ENCODE measurements at places on chromosomes 12 and 14.

- no peak for DNase-seq
Measured at GRCh38 chr12:103782399-103782798, 58.6 kb downstream of the NT5DC3 start.

- DNase-seq = no peak
Measured at GRCh38 chr12:10618338-10618987, 5.1 kb upstream of the MAGOHB start.

DNA sequence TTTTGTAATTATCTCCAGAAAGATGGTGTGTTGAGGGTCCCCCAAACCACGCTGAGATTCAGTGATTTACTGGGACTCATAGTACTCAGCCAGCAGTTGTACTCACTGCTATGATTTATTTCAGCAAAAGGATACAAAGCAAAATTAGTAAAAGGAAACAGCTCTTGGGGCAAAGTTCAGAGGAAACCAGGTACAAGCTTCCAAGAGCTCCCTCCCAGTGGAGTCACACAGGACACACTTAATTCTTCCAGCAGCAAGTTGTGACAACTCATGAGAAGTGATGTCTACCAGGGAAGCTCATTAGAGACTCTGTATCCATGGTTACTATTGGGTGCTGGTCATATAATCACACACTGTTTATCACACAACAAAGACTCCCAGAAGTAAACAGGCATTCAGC, 38.7 kb downstream of the TTC8 start:
- DNase-seq = no peak

GRCh38 chr14:96221109-96221650, 16.5 kb downstream of the BDKRB2 start:
- DNase-seq = no peak

DNA sequence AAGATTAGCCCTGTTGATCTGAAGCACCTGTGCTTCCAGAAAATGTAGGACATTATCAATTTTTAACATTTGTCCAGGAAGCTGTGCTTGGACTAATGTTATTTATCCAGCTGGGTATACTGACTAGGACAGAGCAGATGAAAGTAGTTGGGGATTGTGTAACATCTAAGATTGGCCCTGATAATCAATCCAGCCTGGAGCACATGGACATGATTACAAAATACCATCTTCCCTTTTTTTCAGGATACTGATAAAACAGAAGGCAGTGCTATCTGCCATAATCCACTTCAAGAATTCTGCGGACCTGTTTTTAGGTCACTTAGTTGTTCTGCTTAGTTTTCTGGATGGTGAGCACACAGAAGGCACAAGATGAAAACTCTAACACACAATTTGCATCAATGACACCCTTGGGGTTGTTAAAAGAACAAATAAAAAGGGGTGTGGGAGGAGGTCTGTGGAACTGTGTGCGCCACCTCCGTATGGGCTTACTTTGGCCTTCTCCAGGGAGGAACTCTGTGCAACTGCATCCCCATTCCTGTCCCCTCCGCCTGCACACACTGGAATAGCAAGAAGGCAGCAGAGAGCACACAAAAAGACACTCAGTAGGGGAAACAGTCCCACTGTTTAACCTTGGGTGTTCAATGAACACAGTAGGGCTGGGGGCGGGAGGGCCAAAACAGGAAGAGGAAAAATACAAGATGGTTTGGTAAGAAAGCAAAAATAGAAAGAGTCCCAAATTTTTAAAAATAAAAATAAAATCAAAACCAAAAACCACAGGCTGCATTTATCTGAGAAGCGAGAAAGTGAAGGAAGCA, 31.1 kb upstream of the DUSP6 start:
- no peak for DNase-seq

- no peak for DNase-seq
Measured at GRCh38 chr14:26128931-26129671, 468.7 kb downstream of the NOVA1 start.

GRCh38 chr12:52680363-52680762, at the start of gene KRT1:
Gene KRT1 (minus strand): TSS chr12:52680407. CDS start chr12:52680348, 59 bp downstream.
- no peak for DNase-seq

- no peak for DNase-seq
Measured at GRCh38 chr12:42172441-42173210, 28.0 kb upstream of the GXYLT1 start.

GRCh38 chr12:52909331-52909730, 4.5 kb upstream of the KRT8 start:
- DNase-seq = no peak

GRCh38 chr14:89702876-89703200, 251.7 kb downstream of the EFCAB11 start:
- no peak for DNase-seq

DNA sequence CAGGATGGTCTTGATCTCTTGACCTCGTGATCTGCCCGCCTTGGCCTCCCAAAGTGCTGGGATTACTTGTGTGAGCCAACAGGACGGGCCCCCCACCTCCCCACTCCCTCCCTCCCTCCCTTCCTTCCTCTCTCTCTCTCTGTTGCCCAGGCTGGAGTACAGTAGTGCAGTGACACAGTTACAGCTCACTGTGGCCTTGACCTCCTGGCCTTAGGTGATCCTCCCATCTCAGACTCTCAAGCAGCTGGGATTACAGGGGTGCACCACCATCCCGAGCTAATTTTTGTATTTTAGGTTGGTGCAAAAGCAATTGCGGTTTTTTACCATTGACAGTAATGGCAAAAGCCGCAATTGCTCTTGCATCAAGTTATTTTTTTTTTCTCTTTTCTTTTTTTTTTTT, 19.2 kb upstream of the ANAPC5 start:
- no peak for DNase-seq

DNA sequence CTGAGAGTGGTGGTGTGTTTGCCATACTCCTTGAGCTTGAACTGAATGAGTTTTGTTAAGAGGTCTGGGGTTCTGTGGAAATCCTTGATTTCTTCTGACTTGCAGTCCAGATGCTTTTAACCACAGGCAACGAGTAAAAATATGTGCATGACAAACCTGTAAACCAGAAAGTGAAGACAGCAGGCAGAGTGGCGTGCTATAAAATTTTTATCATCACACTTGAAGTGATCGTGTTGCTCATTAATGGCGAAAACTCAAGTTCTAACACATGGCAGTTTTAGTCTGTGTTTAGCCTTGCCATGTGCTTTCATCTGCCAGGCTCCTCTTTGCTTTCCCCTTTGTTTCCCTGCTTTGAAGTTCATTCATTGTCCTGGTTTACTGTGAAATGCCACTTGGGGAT, 28.0 kb downstream of the TXNRD1 start:
- no peak for DNase-seq

DNA sequence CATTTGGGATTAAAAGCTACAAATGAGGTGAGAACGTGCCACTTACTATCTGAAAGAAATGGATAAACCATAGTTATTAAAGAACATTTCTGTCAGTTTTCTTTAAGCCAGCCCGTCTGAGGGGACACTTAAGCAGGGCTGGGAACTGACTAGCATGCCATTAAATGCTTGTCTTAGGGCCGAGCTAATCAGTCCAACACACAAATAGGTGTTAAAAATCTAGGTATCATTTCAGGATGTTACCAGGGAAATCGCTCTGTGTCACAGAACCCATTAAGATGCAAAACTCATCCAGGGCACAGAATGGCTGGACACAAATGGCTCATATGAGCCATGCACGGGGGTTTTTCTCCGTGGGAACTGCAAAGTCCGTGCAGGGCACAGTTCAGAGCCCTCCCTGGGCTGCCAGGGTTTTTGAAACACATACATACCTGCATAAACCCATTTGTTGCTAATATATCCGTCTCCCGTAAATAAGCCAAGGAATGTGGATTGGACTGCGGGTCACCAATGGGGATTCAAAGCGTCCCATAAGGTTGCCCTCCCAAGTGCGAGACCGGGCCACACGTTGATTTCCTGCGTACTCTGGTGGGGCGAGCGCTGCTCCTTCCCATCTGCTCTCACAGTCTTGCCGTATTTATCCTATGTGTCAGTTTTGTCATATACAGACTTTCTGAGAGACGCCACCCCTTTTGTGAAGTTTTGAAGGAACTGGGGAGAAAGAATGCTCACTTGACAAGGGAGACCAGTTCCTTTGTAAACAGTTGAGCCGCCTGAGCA, 5.4 kb upstream of the GSC start:
- DNase-seq = no peak

DNA sequence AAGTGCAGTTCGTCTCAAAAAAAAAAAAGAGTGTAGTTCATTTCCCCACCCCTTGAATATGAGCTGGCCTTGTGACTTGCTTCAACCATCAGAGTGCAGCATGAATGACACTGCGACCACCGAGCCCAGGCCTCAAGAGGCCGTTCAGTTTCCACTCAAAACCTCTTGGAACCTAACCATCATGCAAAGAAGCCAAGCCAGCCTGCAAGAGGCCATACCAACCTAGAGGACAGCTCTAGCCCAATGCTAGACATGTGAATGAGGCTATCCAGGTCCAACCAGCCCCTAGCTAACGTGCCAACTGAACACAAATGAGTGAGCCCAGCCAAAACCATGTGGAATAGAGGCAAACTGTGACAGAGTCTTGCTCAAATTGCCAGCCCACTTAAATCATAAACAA, 29.7 kb downstream of the R3HDM2 start:
- no peak for DNase-seq

Data from activated effector memory CD4-positive, alpha-beta T cell treated with Interleukin-2 at 50 U/mL for 16 hours (primary cell).